Central memory CD8-positive, alpha-beta T cell (primary cell): ENCODE measurements at places on chromosomes 11 and 22.
A peak's percentile ranks its signal among the peaks of the same experiment; 100 is the strongest.

DNA sequence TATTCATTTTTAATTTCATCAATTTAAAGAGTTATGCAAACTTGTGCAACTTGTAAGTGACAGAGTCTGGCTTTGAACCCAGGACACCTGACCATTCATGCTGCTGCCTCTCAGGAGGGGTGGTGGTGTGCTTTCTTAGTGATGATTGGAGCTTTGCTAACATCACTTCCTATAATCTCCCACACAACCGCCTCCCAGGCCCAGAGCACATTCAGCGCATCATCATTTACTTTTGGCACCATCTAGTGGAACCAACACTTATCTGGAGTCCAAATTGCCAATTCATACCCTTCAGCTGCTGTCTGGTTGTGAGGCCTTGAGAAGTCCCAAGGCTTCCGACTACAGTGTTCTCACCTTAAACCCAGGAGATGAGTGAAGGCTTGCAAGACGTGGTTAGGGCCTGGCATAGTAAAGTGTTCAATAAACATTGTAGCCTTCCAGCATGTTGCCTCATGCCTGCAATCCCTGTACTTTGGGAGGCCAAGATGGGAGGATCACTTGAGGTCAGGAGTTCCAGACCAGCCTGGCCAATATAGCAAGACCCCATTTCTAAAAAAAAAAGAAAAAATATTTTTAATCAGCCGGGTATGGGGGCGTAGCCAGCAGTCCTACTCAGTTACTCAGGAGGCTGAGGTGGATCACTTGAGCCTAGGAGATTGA is 1.1 kb upstream of the TTLL1 start:
- no peak for DNase-seq
- H3K27ac ChIP-seq, result no peak overlapping the region
- peaks cover 26% of the 10 kb centered on the region for H3K4me1 ChIP-seq
- no peaks in the 10 kb centered on the region for H3K27me3 ChIP-seq
- H3K4me3 ChIP-seq, result peak overlapping the region; percentile 81

DNA sequence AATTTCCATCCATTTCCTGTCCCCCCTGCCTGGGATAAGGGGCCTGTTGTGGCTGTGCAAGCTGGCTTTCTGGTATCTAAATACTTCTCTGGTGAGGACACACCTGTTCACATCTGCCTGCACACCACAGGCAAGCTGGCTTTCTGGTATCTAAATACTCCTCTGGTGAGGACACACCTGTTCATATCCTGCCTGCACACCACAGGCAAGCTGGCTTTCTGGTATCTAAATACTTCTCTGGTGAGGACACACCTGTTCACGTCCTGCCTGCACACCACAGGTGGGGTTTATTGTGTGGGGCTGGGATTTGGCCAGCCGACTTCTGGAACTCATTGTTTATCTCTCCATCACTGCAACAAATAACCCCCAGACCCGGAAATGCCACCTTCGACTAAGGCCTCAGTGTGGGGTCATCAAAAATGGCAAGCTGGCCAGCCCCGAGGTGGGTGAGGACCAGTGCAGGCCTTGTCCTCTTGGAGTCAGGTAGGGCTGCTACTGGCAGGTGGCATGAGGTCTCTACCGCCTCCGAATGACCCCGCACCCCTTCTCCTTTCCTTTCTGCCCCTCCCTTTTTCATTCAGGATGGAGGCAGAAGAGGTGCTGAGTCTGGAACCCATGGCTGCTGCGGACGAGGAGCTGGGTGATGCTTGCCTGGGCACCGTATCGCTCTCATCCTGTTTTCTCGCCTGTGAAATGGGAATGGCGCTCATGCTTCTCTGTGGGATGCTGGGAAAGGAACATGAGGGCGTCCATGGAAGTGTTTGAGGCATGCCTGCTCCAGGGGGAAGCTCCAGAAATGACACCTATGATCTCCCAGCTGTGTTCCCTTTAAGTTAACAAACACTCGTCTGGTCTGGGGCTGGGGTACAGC is 43.5 kb upstream of the MYEOV start:
- DNase-seq, result no peak
- H3K27me3 ChIP-seq, result peaks cover 67% of the 10 kb centered on the region
- H3K4me3 ChIP-seq, result no peak overlapping the region
- H3K27ac ChIP-seq, result no peak overlapping the region

DNA sequence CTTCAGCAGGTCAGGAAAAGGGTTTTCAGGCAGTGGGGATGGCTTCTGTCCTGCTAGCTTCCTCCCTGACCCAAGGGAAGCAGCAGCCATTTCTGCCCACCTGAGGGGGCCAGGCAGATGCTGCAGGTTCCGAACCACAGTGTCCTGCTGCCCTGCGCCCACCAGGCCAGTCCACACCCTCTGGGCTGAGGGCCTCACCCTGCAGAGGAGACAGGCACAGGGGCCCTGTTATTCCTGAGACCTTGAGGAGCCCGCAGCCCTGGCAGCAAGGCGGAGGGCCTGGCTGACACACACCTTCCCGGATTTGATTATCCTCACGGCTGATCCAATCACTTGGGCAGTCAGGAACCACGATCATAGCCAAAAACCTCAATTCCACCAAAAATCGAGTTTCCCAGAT is 725.8 kb downstream of the BRD1 start:
- no peaks in the 10 kb centered on the region for H3K4me1 ChIP-seq
- H3K4me3 ChIP-seq, result no peak overlapping the region
- no peak for DNase-seq
- H3K27ac ChIP-seq, result no peak overlapping the region

- H3K4me3 ChIP-seq, result no peak overlapping the region
- H3K27ac ChIP-seq, result no peak overlapping the region
- DNase-seq, result no peak
- H3K36me3 ChIP-seq, result no peaks in the 10 kb centered on the region
- H3K27me3 ChIP-seq, result no peaks in the 10 kb centered on the region
Observed at GRCh38 chr11:24515632-24516031, 18.8 kb downstream of the LUZP2 start.

- H3K27ac ChIP-seq, result peak overlapping the region; percentile 92
- H3K27me3 ChIP-seq, result no peaks in the 10 kb centered on the region
- peaks cover 35% of the 10 kb centered on the region for H3K4me1 ChIP-seq
- H3K4me3 ChIP-seq, result peak overlapping the region; percentile 83
- peaks cover 10% of the 10 kb centered on the region for H3K36me3 ChIP-seq
- no peak for DNase-seq
Observed at GRCh38 chr22:40637183-40638150, 948 bp upstream of the MRTFA start.
